Type B pancreatic cell (in vitro differentiated cells): ENCODE measurements at places on chromosomes 7 and 10. TPM values are rescaled to one million over a fixed set of nuclear protein-coding genes. Genes with fewer than 3 reads are reported as not detected.

PRSS37 gene
- not detected in 2 replicates for total RNA-seq

CDH23 gene
- 7.4 and 9.4 TPM in 2 replicates for total RNA-seq

GARIN1A gene
- total RNA-seq, result 2.4 TPM in 2 replicates

GRCh38 chr10:95503001-95503400 lies 58.2 kb downstream of the SORBS1 start:
- no peak for DNase-seq

- DNase-seq, result no peak
Measured at GRCh38 chr7:123220396-123220795, 20.6 kb upstream of the SLC13A1 start.

DNA sequence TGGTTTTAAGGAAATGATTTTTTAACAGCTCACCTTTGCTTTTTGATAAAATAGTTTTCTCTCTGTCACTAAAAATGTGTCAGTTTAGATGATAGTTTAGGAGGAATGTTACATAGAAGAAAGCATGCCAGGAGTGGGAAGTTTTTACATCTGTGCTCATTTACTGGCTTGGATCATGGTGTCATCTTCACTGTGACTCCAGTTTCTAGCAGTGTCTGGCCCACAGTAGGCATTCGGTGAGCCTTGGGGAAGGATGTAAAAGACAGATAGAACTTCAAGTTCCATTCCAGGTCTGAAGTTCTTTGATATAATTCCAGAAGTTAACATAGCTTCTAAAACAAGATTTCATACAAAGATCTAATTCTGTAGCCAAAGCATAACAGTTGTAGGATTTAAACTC lies 259.2 kb downstream of the BICC1 start:
- DNase-seq, result no peak

DNA sequence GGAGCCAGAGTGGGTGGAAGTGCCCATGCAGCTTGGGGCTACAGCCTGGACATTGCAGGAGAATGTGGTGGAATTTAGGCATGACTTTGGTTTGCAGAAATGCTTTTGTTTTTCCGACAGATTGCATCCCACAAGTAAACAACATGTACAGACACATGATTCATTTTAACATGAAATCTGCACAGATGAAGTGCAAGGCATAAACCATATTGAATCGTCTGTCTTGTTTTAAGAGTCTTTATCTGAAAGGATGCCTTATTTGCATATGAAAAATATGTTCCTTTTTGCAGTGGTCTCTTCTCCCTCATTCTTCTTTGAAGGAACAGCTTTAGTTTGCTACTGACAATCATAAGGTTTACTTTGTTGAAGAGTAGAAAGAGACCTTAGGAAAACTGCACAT lies 94.9 kb downstream of the NXPH1 start:
- DNase-seq, result no peak

DNA sequence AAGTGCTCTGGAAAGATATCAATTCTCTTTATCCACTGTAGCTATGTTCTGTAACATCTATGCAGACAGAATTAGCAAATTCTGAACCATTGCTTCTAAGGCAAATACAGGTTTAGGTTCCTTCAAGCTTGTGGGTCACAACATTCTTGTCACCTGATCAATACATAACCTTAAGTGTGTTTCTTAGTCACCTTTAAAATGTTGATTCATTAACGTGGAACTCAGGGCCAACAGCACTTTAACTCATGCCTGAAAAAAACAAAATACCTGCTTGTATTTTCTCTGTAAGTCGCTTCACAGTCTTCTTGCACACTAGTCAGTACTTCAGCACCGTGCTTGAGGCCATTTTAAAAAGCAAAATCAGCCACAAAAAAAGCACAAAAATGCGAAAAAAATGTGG lies 35.2 kb upstream of the TRIL start:
- DNase-seq, result no peak

DNA sequence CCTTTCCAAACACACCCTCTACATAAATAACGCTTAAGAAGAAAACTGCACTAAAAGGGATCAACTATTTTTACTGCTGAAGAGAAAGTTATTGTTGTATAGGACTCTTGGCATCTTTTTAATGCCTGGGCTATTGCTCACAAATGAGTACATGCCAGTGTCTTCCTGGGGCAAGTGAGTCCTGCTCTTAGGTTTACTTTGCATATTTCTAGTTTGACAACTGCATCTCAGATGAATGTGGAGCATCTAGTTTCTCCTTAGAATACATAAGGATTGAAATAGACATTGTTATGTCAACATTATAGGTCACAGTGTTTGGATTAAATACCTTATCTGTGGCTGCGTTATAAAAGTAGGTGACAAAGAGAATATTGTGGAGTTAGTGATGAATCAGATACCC lies 44.5 kb downstream of the PSMC2 start:
- no peak for DNase-seq

DNA sequence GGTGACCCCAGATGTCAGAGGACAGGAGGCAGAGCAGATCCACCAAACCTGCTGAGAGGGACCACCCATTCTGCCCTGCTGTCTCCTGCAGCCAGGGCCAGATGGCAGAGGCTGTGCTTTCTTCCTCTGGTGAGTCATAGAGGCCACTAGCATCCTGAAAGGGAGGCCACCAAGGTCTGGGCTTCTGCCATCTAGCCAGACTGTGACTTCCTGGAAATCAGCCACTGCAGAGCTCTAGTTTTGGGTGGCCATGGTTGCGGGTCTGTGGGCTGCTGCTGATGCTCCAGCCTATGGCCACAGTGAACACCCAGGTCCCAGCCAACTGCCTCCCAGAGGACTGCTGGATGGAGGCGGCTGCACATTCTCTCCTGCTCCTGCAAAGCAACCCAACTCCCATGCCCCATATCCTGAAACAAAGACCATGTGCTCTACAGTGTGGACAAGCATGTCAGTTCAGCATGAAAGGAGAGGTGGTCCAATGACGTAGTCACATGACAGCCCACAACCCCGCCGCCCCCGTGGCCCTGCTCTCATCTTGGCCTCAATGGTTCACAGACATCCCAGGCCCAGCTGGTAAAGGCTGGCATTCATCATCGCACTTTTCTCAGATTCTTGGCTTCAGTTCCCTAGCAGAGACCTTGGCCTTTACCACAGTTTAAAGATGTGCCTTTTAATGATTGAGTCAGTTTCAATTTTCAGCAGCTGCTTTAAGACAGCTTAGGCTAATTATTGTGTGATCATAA lies 73.9 kb upstream of the CXCL12 start:
- no peak for DNase-seq

DNA sequence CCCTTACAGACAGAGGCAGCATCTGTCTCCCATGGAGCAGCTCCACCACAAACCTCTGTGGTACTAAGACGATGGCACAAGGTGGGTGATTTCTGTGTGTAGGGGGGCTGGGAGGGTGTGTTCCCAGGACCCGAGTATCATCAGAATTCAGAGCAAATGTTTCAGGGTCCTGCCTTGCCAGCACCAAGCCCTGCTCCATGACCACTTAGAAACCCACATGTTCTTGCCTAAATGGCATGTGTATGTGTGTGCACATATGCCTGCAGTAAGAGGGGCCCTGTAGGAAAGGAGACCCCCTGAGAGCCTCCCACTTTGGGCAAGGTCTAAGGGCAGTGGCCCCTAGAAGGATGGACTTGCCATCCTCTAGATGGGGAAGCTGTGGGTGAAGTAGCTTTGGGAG lies 17.1 kb upstream of the MGMT start:
- no peak for DNase-seq

GRCh38 chr10:95729323-95730055 lies 26.5 kb upstream of the ENTPD1 start:
- DNase-seq, result no peak

- DNase-seq, result no peak
Measured at GRCh38 chr7:140263277-140263676, 86.5 kb upstream of the KDM7A start.

DNA sequence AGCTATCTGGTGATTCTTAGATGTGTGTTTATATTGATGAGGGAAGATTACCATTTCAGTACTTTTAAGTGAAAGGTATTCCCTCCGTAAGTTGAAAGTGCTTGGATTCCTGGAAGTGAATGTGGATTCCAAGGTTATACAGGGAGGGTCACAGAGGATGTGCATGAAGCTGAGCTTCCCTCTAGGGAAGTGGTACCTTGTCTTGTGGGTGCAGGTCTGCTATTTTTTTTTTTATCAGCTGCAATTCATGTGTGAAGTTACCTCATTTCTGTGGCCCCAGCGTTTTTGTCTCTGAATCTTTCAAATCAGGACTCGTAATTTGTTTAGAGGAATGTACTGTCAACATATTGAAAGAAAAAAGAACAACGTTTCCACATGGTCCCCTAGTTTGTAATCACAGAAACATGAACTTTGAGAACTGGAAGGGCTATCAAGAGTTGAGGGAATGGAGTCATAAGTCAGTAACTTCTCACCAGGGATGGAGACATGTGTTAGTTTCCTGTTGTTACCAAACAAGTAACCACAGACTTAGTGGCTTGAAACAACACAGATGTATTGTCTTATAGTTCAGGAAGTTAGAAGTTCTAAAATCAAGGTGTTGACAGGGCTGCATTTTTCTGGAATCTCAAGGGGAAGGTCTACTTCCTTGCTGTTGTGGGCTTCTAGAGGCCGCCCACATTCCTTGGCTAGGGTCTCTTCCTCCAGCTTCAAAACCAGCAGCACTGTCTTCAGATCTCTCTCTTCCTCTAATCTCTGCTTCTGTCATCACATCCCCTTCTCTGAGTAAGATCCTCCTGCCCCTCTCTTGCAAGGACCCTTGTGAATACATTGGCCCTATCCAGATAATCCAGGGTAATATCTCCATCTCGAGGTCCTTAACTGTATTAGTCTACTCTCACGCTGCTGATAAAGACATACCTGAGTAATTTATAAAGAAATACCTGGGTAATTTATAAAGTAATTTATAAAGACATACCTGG lies 64.4 kb downstream of the RAB18 start:
- DNase-seq, result no peak

- peak; percentile 32 for DNase-seq
Measured at GRCh38 chr10:129098517-129098916, 368.5 kb upstream of the MGMT start.

GRCh38 chr7:152895527-152895926 lies 136.0 kb downstream of the ACTR3B start:
- no peak for DNase-seq
